ENCODE measurements at places on chromosomes 2 and 18.

DNA sequence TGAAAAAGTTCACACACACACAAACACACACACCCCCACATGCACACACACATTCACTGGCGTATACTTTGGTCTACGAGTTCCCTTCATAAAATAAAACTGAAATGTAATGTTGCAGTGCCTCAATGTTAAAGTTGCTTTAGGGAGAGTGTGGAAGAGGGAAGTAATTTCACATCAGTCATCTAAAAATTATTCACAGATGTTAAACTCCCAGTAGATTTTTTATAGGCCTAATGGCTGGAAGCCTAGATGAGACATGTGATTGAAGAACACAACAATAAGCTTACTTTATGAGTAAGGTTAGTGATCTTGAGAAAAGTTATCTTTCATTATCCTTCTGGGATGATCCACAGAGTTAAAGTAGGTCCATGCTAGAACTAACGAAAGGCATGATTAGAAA lies 506.7 kb upstream of the CNTNAP5 start:
- no peak for DNase-seq

DNA sequence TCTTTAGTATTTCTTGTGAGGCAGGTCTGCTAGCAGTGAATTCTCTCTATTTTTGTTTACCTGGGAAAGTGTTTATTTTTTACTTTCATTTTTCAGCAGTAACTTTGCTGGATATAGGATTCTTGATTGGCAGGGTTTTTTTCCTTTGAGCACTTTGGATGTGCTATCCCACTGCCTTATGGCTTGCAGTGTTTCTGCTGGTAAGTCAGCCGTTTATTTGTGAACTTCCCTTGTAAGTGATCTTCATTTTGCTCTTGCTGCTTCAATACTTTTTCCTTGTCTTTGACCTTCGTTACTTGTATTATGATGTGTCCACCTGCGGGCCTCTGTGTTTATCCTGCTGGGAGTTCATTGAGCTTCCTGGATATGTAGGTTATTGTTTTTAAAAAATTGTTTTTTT lies 54.7 kb downstream of the SLC66A2 start:
- no peak for DNase-seq

GRCh38 chr2:140363131-140363530 lies 1582.9 kb upstream of the NXPH2 start:
- no peak for DNase-seq

DNA sequence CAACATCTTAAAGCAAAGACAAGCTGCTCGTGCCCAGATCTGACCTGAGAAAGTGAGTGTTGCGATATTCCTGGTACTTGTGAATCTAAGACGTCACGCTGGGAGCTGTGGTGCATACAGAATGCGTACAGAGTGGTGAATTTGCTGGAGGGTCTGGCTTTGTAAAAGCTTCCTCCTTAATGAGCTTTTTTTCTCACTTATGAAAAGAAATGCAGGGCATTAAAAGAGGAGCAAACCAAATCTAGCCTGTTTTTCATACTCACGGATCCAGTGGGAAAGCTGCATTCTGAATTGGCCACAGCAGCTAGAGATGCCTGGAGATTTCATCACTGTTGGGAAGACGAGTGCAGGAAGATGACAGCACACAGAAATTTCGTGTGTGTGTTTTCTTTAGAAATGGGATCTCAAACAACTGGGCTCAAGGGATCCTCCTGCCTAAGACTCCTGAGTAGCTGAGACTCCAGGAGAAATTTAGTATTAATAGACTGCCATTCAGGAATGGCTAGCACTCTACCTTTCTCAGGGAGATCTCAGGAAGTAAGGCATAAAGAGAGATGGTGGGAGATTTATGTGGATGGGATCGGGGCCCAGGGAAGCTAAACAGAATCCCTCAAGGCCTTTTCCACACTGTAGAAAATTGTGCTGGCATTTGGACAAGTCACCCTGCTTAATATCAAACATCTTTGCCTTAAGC lies 181.3 kb downstream of the ALPK2 start:
- no peak for DNase-seq

DNA sequence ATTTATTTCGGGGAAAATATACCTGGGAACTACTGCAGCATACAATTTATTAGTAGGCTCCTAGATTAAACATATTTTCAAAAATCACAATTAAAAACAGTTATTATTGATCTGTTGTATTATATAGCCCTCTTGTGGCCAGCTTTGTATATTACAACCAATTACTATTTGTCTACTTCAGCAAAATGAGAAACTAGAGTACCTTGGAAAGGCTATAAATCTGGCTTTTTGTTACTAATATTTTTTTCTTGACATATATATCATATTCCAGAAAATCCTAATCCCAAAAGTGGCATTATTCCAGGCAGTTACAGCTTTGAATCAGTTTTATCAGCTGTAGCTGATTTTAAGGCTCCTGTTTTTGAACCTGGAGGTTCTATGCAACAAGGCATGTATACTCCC lies 101.2 kb downstream of the UBR3 start:
- DNase-seq, result peak; percentile 13

- no peak for DNase-seq
Observed at GRCh38 chr18:3103576-3103975, 90.6 kb upstream of the LPIN2 start.

- DNase-seq, result no peak
Observed at GRCh38 chr2:197867624-197868023, 63.2 kb downstream of the PLCL1 start.

- no peak for DNase-seq
Observed at GRCh38 chr2:173713904-173714555, 251.1 kb downstream of the SP3 start.

GRCh38 chr18:34959989-34960388 lies 81.2 kb upstream of the MAPRE2 start:
- DNase-seq, result no peak

- DNase-seq, result no peak
Observed at GRCh38 chr2:145593991-145594614, 1074.2 kb upstream of the ZEB2 start.

DNA sequence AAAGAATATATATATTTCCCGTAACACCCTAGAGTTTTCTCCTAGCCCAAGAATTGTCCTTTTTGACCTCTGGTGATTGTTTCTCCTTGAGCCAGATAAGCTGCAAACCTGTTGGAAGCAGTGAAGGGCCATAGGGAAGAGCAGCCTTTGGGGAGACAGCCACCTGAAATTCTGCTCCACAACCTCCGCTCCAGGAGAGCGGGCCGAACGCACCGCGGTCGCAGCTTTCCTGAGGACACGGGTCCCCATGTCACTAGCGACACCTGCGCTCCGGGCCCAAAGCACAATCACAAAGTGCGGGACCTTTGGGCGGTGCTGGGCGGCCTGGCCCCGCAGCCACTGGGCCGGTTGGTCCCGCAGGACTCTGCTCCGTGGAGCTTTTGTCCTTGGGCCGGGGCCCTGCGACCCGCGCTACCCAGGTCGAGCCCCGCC lies 557 bp upstream of the DSG2 start:
- DNase-seq, result no peak

DNA sequence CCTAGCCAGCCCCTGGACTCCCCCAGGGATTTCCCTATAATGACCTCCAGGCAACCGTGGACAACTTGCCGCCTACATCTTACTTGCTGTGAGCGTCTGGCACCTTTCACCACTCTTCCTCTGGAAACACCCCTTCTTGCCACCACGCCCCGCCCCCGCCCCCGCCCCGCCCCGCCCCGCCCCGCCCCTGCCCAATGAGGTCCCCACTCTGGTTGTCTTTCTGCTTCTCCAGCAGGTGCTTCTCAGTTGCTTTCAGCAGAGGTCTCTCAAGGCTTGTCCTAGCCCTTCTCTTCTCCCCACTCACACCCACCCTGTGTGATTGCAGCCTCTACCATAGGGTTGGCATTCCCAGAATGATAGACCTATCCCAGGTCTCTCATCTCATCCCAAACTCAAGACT lies 214.5 kb downstream of the EN1 start:
- no peak for DNase-seq

DNA sequence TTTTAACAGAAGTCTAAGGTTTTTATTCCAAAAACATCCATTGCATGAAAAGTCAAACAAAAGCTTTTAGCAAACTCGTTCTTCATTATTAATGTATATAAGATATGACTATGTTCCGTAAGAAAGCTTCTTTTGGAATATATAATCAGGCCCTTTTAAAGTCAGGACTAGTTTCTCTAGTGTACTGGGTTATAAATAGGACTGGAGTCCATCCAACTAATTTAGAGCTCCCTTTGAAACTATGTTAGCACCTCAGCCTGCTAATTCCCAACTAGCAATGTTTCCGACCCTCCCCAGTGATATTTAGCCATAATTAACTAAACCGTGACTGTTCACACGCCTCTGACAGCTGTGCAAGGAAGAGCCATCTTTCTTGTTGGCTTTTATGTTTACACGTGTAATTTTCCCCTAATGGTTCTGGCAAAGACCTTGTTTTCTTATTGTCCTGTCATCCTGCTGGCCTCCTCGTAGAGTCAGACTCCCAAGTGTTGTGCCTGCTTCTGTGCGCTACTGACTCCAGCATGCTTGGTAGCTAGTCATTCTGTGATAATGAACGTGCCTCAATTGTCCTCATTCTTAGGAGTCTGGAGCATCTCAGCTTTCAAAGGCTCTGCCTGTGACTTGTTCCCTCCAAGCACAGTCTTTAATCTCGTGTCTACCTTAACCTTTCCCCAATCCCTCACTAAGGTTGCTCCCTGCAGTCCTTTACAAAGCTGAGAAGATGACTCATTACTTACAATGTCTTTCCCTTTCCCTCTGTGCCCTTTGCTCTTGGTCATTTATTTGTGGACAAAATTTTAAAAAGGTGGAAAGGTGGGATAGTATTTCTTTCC lies 172.2 kb upstream of the RASGRP3 start:
- DNase-seq, result no peak

GRCh38 chr2:20577495-20578235 lies 73.2 kb downstream of the HS1BP3 start:
- peak; percentile 35 for DNase-seq

- DNase-seq, result no peak
Observed at GRCh38 chr18:9869715-9870430, 15.9 kb upstream of the TXNDC2 start.

- no peak for DNase-seq
Observed at GRCh38 chr2:106534471-106534870, 47.3 kb downstream of the CD8B2 start.

GRCh38 chr2:239724851-239725550 lies 300.1 kb downstream of the NDUFA10 start:
- no peak for DNase-seq

DNA sequence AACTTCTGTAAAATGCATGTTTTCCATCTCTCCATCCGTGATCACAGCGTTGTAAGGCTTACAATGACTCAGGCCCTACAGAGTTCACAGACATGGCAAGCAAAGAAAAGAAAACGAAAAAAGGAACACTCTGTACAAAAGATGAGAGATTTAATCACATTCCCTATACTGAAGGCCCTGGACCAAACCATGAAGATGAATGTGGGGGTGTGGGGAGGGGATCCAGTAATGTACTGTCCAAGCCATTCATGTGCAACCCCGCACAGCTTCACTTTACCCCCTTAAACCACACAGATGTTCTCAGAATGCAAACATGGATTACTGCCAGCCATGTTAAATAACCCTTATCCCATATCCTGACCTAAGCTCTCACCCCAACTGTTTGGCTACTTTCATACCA lies 391.1 kb downstream of the NCKAP5 start:
- no peak for DNase-seq

Measured in prostate gland (tissue), 2 donors.